Stimulated activated CD4-positive, alpha-beta T cell treated with anti-CD3 and anti-CD28 coated beads, Interleukin-1b, Interleukin-23, amount 100 ng/mL, for 24 hours (primary cell): ENCODE measurements at places on chromosomes 4 and X.

- DNase-seq, result no peak
Measured at GRCh38 chr4:181225616-181226261, 1017.5 kb upstream of the TENM3 start.

GRCh38 chrX:120147537-120147936, 10.9 kb upstream of the RHOXF2 start:
- DNase-seq, result no peak

GRCh38 chr4:183485411-183486160, 19.3 kb upstream of the ING2 start:
- DNase-seq, result no peak

DNA sequence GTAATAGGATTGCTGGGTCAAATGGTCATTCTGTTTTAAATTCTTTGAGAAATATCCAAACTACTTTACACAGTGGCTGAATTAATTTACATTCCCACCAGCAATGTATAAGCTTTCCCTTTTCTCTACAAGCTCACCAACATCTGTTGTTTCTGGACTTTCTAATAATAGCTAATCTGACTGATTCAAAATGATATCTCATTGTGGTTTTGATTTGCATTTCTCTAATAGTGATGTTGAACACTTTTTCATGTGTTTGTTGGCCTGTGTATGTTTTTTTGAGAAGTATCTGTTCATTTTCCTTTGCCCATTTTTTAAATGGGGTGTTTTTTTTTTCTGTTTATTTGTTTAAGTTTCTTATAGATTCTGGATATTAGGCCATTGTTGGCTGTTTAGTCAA, 659.0 kb upstream of the GNPDA2 start:
- DNase-seq, result no peak

- DNase-seq, result no peak
Measured at GRCh38 chr4:123250843-123251242, 145.8 kb upstream of the SPRY1 start.

DNA sequence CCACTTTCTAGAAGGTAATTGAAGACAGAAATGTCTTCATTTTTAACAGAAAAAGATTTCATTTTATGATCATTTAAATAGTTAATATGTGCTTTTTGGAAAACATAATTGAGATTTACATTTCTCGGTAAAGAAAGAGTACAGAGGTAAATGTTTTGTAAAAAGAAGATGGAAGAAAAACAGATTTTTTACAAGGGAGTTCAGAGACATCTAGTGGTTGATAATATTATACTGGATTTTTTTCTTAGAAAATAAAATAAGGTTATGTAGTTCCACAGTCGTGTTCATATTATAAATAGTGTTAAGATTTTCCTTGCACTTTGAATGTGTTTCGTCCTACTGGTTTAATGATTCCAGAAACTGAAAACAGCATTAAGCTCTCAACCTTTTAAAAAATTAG, 60.6 kb downstream of the SMARCA1 start:
- DNase-seq, result no peak
